ENCODE measurements at places on chromosomes 1 and 21.

- no peak for DNase-seq
These were observed 4.3 kb upstream of the CCN1 start for GRCh38 chr1:85576266-85576641.

- DNase-seq: peak; percentile 78
These were observed 75.1 kb downstream of the PHTF1 start for GRCh38 chr1:113684153-113684541.

- no peak for DNase-seq
These were observed 1.7 kb upstream of the LCE7A start for GRCh38 chr1:152858062-152858461.

DNA sequence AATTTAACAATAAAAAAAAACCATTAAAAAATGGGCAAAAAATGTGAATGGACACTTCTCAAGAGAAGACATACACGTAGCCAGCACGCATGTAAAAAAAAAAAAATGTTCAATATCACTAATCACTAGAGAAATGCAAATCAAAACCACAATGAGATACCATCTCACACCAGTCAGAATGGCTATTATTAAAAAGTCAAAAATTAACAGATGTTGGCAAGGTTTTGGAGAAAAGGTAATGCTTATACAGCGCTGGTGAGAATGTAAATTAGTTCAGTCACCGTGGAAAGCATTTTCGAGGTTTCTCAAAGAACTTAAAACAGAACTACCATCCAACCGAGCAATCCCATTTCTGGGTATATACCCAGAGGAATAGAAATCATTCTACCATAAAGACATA is 1091.5 kb upstream of the B3GALT2 start:
- DNase-seq: no peak

- no peak for DNase-seq
These were observed 5.1 kb downstream of the BEND5 start for GRCh38 chr1:48771561-48771960.

DNA sequence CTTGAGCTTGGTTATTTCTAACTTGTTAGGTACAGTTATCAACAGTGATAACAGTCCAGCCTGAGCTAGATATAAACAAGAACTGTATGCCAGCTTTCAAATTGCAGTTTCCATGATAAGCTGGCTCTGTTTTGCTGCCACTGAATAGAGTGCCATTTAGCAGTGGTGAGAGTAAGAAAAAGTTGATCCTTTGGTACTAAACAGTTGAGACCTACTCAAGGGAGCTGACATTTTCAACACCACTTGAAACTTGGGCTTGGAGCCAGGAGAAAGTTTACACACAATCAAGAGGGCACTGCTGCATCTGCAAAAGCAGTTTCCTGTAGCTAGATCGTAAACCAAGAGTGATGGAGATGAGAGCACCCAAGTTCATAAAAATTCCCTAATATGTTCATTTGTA is 131.3 kb downstream of the RGS7 start:
- no peak for DNase-seq

GRCh38 chr1:4830707-4831106 is 176.3 kb downstream of the AJAP1 start:
- no peak for DNase-seq

GRCh38 chr1:230807029-230807428 is 59.8 kb downstream of the CAPN9 start:
- peak; percentile 83 for DNase-seq

- no peak for DNase-seq
These were observed 15.4 kb downstream of the BTG2 start for GRCh38 chr1:203320591-203321272.
